Activated CD4-positive, alpha-beta T cell treated with anti-CD3 and anti-CD28 coated beads for 4 hours (primary cell): ENCODE measurements at places on chromosomes 5 and 9.

- DNase-seq, result no peak
Observed at GRCh38 chr5:176552332-176552869, 3.3 kb downstream of the CDHR2 start.

GRCh38 chr9:99350461-99350860, 128.4 kb downstream of the SEC61B start:
- no peak for DNase-seq

DNA sequence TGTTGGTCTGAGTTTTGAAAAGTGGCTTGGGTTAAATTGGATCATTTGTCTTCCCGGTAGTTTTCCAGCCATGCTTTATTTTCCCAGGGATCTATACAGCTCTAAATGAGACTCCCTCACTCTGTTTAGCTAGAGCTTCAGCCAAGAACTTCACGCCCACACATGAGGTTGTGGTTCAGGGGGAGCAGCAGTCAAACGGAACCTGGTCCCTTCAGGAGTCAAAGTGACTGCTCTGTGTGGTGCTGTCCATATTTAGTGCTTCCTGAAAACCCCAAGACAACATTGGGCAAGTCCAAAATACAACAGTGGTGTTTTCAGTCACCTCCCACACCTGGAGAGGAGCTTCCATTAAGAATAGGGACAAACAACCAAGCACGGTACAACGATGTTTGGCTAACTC, 90.5 kb downstream of the ANKH start:
- no peak for DNase-seq

GRCh38 chr9:114276908-114277821, 45.7 kb upstream of the ORM1 start:
- no peak for DNase-seq

GRCh38 chr5:178765753-178766300, 35.4 kb upstream of the ZNF354A start:
- no peak for DNase-seq

DNA sequence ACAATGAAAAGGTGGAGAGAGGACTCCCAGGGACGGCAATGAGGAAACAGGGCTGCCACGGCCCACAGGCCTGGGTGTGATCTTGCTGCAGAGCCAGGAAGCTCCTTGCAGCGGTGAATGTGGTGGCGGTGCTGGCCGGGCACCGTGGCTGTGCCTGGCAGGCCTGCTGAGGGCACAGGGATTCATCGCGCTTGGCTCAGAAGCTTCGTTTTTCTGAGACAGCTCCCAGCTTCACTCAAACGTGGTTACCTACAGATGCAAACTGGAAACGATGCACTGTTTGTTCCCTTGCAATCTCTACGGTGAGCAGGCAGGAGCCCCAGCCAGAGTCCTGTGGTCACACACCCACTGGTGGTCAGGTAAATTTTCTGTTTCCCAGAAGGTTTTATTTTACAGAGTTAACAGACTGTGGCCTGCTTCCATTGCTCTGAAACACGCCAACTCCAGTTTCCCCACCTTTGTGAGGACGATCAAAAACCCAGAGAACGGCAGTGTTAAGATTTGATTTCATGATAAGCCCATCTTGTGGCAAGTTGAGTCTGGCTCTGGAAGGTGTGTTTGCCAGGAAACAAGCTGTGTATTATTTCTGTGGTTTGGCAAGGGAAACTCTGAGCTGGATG, 183.9 kb downstream of the AUH start:
- peak; percentile 20 for DNase-seq

DNA sequence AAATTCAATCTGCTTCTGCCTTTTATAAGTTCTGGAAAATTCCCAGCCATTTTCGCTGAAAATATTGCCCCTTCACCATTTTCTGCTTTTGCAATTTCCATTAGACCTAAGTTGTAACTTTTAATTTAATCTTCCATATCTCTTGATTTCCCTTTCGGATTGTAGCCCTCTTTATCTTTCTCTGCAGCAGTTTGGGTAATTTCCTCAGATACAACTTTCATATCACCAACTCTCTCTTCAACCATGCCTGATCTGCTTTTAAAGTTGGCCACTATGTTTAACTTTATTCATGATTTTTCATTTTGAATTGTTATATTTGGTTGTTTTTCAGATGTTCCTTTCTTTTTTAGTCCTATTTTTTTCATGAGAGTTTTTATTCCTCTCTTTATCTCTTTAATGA, 157.0 kb upstream of the VLDLR start:
- DNase-seq, result no peak

GRCh38 chr5:40260361-40260760, 419.4 kb upstream of the PTGER4 start:
- no peak for DNase-seq

DNA sequence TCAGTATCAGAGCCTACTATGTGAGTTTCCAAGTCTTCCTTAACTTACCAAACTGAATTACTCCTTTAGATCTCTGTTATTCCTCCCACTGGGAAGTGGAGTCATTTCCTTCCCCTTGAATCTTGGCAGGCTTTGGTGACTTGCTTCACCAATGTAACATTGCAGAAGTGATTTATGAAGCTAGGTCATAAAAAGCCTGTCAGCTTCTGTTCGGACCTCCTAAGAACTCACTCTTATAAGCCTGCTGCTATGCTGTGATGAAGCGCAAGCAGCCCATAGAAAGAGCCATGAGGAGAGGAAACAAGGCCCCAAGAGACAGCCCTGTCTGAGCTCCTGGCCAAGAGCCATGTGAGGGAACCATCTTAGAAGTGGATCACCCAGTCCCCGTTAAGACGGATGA, 14.2 kb upstream of the FOXB2 start:
- no peak for DNase-seq

GRCh38 chr5:133356984-133357421, 255.3 kb downstream of the FSTL4 start:
- DNase-seq, result no peak

DNA sequence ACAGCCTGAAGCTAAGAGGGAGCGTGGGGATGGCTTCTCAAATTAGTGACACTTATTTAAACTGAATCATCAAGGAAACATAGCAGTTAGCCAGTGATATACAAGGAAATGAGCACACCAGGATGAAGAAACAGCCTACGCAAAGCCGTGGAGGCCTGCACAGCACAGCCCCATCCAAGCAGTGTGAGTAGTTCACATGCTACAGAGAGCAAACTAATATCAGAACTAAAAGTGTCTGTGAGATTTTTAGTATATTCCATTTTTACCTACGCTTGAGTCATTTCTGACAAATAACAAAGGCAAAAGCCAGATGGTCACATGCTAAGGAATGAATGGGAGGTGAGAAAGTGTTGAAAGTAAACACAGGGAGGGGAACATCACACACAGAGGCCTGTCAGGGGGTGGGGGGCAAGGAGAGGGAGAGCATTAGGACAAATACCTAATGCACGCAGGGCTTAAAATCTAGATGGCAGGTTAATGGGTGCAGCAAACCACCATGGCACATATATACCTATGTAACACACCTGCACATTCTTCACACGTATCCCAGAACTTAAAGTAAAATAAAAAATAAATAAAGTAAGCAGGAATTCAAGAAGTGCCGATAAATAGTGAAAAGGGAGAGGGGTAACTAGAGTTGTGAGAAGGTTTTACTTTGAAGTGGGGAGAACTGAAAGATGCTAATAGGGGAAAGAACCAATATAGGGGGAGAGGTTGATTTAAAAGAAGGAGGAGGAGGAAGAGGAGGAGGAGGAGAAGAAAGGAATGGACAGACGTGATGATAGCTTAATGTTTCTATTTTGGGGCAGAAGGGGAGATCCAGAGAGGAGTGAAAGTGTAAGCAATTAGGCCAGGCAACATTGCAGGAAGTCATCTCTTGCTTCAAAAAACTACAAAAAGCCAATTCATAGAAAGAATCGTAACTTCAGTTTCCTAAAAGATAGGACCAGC, 100.9 kb upstream of the PTGER4 start:
- DNase-seq, result peak; percentile 12

GRCh38 chr5:143262393-143263174, 140.9 kb downstream of the NR3C1 start:
- no peak for DNase-seq

GRCh38 chr5:64678374-64678773, 11.9 kb upstream of the SHISAL2B start:
- no peak for DNase-seq

DNA sequence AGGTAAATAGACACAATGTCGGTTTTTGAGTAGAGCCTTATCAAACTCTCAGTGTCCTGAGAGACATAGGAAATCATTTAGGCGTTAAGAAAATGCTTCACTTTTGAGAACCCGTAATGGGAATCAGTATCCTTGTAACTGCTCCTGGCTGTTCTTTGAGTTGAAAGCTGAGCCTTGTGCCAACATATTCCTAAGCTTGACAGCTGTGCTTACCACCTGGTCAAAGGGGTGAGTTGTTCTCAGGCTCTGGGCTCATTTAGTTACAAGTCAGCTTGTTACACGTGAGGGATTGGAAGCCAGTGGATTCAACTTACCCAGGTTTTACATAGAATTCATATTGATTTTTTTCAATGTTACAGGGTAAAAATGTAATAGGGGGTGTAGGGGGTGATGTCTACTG, 145.9 kb downstream of the GABRB2 start:
- DNase-seq, result no peak

- DNase-seq, result no peak
Observed at GRCh38 chr9:134403682-134404301, 77.5 kb downstream of the RXRA start.

GRCh38 chr9:78316166-78316892, 19.4 kb downstream of the PSAT1 start:
- no peak for DNase-seq

DNA sequence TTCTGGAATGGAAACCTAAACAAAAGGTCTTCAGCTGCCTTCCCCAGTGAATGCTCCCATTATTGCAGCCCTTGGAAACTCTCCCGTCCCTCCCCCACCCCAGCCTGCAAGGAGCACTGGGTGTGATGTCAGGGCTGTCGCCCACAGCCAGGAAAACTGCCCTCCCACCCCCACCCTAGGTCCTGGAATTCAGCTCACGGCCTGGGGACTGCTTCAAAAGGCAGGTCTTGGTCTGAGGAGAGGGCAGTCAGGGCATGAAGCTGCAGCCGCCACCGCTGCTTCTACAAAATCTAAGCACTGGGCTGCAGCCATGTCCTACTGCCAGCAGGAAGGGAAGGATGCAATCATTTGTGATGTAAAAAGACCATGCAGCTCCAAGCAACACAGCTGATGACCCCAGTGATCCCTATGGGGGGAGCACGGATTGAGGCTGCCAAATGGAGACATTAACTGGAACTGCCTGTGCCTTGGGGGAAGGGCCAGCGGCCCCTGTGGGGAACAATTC, 11.4 kb downstream of the GRHPR start:
- no peak for DNase-seq

DNA sequence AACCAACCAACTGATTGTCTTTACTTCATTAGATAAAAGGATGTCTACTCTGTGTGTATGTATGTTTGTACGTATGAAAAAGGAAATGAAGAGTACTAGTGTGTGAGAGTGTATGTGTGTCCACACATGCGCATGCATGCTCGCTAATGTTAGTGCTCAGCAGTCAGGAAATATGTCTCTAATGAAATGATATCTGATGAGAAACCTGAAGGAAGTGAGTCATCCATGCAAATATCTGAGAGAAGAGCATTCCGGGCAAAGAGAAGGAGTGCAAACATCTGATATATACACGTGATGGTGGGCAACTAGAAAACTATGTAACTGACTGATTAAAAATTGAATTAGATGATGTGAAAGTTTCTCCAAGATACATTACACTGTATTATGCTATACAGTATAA, 29.6 kb upstream of the UGCG start:
- DNase-seq, result peak; percentile 14

DNA sequence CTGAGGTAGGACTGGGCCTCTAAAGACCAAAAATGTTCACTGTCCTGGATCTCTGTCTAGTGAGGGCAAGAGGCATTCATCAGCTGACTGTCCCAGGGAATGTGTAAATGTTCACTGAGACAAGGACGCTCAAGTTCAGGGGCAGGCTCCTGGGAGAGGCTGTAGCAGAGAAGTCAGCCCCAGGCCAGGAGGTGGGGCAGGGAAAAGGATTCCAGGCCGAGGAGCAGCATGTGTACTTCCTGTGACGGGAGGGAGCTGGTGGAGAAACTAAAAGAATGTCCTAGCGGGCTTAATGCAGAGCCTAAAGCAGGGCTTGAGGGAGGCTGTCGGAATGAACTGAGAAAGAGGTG, 205.8 kb downstream of the GABBR2 start:
- no peak for DNase-seq

DNA sequence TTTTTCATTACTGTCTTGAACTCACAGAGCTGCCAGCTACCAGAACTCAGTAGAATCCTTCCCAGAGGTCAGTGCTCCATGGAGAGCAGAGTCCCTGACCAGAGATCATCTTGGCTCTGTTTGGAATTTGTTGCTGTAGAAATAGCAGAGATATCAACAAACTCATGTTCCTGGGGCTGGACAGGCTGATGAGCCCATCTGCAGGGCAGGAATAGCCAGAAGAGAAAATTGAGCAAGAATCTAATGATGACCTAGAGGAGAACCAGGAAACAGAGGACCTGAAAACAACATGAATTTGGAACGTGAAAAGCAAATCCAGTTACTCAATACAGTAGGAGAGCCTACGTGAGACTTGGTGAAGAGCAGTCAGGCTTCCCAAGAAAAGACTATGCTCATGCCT, 437.8 kb downstream of the PLK2 start:
- no peak for DNase-seq

DNA sequence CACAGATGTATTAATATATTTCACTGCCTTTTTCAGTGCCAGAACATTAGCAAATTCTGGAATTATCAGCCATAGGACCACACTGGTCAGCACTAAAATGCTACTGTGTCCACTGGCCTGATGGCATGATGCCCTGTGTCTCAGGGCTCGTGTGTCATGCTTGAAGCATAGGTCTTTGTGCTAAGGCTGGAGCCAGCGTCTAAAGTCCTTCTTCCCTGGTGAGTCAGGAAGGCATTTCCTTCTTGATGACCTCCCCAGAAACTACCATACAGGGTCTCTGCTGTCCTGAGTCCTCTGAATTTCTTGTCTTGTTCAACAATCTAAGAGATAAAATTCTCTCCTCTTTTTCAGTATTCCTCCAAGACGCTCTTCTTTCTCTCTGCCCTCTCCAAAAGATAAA, 489.9 kb downstream of the PSAT1 start:
- no peak for DNase-seq

DNA sequence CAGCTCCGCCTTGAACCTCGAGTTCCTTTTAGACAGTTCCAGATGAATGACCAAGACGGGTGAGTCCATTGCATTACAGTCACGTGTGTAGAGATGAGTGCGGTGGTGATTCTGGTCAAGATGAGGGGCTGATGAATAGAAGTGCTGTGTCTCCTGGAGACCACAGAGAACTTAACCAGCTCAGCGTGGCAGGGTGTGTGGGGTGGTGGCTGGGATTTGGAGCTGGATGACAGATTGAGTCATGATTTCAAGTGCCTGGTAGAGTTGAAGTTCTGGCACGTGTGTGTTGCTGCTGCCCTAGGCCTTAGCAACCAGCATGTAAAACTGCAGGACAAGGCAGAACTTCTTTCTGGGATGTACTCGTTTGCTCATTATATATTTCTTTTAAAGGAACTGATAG, 53.3 kb downstream of the PRRC2B start:
- no peak for DNase-seq

DNA sequence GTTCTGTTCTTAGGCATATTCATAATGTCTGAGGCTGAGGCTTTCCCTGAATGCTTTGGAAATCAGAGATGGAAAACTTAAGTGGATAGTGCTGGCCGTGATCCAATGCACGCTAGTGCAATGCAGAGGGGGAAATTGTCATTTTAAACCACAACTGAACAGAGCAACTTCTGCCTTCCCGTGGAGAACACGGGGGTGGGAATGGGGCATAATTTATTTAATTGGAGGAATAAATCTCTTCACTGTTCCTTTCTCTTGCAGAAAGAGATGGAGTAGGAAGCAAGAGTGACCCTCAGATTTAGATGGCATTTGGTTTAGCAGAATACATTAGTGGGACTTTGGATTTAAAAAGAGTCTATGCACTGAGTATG, 22.9 kb upstream of the NREP start:
- DNase-seq, result no peak

- no peak for DNase-seq
Observed at GRCh38 chr9:106868565-106868964, 5.6 kb downstream of the ZNF462 start.
